ENCODE measurements at places on chromosomes 12 and 14.

DNA sequence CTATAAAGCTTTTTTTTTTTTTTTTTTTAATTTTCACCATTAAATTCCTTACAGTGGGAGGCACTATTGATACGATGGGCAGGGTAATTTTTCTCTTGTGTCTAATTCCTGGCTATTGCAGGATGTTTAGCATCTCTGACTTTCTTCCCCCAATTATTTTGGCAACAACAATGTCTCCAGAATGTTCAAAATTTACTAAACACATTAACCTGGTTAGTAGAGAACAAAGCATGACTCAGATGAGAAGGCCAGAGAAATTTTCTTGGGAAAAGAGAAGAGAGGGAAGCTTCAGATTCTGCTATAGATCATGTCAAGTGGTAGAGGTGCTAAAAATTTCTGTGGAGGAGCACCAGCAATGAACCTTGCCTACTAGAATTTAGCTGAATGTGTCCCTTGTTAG lies 171.5 kb upstream of the PRICKLE1 start:
- no peak for DNase-seq

DNA sequence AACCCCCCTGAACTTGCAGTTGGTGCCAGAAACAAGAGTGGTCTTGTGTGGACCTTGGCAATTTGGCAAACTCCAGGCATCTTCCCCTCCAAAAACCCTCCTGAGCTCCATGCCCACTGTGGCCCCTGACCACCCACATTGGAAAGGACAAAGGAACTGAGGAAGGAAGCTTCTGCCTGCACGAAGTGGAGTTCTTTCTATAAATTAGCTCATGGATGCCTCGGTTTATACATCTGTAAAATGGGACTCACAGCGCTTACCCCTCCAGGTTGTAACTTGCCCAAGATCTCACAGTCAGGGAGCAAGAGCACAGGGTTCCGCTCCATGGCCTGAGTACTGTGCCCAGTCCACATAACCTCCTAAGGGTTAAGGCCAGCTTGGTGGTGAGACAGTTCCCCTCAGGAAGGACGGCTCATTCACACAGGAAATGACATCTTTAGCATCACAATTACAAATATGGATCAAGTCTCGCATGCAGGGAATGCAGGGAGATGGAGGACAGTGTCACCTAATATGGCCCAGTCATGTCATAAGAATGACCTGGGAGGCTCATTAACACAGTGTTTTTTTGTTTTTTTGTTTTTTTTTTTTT lies 66.6 kb downstream of the CLMN start:
- DNase-seq: no peak

DNA sequence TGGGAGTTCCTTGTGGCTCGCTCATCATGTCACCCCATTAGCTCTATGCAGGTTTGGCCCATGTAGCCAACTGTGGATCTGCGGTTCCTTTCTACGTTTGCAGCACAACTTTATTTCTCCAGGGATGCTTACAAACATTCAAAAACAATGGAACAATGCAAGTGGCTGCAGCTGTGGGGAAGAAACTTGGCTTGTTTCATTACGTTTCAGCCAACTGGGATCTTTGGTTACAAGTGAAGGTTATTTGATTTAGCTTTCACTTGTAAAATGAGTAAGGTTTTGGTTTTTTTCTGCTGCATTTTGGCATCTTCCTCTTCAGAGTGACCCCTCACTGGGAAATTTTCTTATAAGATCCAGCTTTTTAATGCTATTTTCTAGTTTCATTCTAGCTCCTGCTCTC lies 105.9 kb downstream of the PLXNC1 start:
- DNase-seq: no peak

- DNase-seq: no peak
Observed at GRCh38 chr12:38653650-38654049, 251.7 kb downstream of the CPNE8 start.

DNA sequence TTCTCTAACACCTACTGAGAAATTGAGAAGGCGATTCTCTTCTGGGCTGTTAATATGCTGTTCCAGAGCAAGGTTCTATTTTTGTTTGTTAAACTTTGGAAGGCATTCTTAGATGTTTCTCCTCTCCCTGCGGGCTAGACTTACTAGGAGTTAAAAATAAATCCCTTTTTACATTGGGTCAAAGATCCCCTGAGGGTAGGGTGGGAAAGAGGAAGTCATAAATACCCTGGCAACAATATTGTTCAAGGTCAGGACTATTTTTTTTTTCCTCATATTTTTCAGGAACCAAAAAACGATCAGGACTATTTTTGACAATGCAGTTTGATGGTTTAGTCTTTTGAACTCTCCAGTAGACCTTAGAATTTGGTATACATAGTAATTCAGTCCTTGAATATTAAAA lies 12.0 kb upstream of the SLC2A14 start:
- no peak for DNase-seq

DNA sequence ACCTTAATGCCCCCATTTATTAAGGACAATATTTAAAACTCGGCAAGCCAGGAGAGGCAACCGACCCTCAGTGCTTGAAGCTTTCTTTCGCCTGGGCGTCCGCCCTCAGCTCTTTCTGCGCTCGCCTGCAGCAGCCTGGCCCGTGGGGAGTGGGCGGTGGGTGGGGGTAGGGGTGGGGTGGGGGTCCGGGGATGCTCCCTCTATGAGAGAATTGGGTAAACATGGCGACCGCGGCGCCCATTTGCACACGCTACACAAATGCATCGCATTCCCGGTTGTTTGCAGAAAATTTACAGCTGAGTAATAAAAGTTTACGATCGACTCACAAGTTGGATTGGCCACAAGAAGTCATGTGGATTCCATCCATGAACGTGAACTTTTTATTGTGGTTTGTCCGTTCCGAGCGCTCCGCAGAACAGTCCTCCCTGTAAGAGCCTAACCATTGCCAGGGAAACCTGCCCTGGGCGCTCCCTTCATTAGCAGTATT lies 7.7 kb downstream of the HOXC8 start:
- no peak for DNase-seq

DNA sequence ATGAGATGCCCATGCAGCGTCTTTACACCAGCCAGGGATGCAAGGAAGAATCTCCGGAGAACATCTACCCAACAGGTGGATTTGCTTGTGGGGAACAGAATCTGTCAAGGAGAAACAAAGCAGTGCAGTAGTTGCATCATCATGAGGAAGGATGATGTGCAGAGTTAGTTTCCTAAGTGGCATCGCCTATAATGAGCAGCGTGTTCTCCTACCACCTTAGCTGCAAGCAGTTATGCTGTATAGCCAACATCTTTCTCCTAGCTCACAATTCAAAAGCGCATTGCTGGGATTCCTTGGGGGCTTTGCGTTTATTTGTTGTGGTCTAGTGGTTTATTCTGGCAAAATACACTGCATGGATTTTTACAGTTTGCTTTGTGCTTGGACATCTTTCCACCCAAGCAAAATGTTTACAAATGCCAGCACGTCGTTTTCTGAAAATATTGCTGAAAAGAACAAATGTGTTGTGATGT lies 233.0 kb downstream of the RGS6 start:
- no peak for DNase-seq

GRCh38 chr12:64608901-64609535 lies 1.3 kb upstream of the RASSF3 start:
- DNase-seq: no peak

DNA sequence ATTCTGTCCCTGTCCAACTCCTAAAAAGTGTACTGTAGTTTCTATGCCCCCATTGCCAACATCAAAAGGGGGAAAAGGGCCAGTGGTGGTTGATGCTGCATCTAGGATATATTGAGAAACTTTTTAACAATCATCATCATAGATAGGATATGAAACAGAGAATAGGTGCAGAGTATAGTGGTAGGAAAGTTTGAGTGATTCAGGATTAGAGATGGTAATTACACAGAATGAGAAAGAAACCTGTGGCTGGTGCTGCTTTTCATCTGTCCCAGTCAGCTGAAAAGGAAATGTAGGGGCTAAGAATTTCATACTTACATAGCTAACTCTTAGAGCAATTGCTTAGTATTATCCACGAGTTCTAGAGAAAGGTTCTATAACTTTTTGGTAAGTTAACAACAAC lies 67.6 kb downstream of the GTF2A1 start:
- DNase-seq: no peak

- no peak for DNase-seq
Observed at GRCh38 chr12:69131077-69131476, 108.3 kb upstream of the CPSF6 start.

- DNase-seq: no peak
Observed at GRCh38 chr14:92447416-92448197, 66.0 kb upstream of the RIN3 start.

- no peak for DNase-seq
Observed at GRCh38 chr14:99715266-99716000, 31.3 kb downstream of the CYP46A1 start.

DNA sequence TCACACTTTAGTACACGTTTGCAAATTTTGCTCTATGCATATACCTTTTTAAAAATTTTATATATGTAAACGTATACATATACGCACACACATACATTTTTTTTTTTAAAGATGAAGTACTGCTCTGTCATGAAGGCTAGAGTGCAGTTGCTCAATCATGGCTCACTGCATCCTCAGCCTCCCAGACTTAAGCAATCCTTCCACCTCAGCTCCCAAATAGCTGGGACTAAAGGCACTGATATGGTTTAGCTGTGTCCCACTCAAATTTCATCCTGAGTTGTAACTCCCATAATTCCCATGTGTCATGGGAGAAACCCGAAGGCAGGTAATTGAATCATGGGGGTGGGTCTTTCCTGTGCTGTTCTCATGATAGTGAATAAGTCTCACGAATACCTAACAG lies 220.8 kb upstream of the CAND1 start:
- DNase-seq: no peak

- DNase-seq: no peak
Observed at GRCh38 chr14:38799671-38800070, 303.4 kb downstream of the SEC23A start.

DNA sequence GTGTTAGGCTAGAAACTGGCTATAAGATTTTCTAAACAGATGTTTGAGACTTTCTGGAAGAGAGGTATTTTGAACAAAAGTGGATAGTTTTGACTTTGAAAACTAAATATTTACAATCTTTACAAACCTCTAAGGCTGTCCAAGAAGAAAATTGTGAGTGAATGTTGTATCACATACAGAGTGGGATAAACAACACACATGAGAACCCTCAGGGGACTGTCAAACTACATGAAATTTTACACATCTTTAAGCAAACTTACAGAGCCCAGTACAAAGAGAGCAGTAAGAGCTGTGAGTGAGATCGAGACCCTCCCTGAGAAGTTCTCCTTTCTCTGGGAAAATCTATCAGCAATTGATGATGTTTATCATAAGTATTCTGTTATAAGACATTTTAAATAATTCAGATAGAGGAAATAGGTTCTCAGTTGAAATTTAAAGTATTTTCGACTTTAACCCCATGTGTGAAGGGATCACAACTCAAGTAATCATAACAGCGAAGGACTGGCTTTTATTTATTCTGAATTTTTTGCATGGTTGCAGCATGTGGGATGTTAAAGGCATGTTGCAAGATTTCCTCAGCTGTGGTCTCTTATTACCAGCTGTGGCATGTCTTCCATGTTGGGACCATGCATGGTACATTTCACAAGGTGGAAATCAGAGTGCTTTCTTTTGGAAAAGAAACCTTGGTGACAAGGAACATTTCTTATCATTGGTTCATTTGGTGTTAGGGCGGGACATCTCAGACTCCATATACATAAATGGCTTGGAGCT lies 264.0 kb upstream of the PRICKLE1 start:
- DNase-seq: no peak

DNA sequence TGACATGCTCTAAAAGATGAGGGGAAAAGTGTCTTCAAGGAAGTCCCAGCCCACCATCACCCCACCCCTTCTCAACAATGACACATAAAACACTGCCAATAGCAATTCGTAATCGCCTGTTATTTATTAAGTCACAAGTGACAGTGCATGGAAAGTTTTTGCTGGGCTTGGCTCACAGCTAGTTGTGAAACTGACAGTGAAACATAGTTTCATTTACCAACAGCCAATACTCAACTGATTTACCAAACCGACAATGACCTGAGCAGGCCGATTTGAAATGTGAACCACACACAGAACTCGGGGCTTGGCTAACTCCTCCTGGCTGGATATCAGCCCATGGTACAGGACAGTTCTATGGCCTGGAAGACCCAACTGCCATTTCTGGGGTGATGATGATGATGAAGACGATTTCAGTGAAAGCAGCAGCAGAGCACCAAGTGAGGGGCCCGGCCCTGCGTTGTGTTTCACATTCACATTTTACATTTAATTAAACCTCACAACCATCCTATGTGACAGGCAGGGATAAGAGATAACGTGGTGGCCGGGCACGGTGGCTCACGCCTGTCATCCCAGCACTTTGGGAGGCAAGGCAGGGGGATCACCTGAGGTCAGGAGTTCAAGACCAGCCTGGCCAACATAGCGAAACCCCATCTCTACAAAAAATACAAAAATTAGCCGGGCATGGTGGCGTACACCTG lies 42.7 kb downstream of the CAMKK2 start:
- no peak for DNase-seq

Measured in AG09319 (cell line).